Fibroblast of skin of right biceps (primary cell): ENCODE measurements at places on chromosomes 2 and 18.
A peak's percentile ranks its signal among the peaks of the same experiment; 100 is the strongest.

DNA sequence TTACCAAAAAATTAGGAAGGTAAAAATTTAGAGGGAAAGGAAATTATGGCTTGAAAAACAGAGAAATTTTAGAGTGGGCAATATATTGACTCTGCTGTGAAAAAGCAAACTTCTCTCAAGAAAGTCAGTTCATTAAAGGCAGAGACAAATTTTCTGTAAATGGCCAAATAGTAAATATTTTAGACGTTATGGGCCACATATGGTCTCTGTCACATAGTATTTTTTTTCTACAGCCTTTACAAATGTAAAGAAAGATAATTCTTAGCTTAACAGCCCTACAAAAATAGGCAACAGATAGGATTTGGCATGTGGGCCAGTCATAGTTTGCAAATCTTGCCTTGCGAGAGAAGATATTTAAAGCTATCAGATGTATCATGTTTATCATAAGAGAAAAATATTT lies 1750.4 kb downstream of the SUCLG1 start:
- DNase-seq = no peak

DNA sequence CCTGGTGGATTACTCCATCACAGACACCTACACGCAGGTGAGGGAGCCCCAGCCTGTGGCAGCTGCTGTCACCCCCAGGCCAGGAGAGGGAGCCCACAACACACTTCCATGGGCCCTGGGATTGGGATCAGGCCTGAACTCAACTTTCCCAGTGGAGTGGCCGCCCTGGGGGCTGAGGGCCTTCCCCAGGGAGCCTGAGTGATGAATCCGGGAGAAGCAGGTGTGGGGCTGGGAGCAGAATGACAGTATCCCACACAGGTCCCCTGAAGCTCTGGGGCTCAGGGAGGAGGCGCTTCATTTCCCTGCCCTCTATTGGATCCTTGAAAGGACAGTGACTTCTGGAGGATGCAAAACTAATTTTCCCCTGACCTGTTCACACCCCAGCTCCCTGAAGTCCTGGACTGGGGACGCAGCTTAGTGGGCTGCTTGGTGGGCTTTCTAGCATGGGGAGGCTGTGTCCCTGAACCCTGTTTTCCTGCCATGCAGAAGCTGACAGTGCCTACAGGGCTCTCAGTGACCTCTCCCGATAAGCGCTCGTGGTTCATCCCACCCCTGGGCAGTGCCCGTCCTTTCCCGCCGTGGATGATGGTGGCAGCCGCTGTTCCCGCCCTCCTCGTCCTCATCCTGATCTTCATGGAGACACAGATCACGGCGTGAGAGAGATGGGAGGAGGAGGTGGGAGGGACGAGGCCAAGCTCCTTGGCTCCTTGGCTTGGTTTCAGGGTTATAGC lies 11.0 kb downstream of the SLC4A3 start:
- no peak for DNase-seq

DNA sequence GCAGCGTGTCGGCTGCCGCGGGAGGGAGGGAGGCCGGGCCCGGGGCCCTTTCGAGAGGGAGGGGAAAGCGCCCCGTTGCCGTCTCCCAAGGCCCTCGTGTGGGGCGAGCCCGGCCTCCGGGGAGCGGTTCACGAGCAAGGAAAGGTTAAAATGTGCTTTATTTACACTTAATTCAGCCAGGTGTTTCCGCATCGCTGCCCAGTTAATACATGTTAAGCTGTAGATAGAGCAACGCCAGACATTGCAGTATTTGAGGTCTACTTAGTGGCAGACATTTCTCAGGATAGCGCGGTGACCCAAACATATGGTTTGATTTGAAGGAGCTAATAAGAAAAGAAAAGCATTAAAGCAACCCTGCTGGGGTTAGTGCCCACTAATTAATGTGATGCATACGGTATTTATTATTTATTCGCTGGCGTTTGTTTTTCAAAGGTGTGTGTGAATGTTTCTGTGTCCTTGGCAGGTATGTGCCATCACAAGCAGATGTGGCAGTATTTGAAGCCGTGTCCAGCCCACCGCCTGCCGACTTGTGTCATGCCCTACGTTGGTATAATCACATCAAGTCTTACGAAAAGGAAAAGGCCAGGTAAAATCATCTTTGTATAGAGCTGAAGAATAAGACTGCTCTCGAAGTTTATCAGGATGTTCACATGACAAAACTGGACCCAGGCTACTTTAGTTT lies 571 bp downstream of the EEF1B2 start:
- no peak for DNase-seq

GRCh38 chr2:238928520-238929241 lies 80.8 kb downstream of the TWIST2 start:
- no peak for DNase-seq

DNA sequence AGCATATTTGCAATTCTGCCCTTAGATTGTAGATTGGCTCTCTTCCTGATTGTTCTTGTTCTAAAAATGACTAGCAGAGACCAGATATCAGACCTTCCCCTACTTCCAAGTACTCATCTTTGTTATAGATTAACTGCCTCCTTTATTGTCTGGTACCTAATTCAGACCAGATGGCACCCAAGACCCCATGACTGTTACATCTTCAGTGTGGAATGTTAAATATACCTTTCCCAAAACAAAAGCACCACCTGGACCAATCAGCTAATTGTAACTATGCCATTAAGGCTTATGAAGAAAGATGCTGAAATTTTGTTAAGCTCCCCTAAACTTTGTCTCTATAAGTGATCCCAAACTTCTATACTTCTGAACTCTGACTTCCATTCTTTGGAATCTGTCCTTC lies 12.0 kb upstream of the TFPI start:
- no peak for DNase-seq

DNA sequence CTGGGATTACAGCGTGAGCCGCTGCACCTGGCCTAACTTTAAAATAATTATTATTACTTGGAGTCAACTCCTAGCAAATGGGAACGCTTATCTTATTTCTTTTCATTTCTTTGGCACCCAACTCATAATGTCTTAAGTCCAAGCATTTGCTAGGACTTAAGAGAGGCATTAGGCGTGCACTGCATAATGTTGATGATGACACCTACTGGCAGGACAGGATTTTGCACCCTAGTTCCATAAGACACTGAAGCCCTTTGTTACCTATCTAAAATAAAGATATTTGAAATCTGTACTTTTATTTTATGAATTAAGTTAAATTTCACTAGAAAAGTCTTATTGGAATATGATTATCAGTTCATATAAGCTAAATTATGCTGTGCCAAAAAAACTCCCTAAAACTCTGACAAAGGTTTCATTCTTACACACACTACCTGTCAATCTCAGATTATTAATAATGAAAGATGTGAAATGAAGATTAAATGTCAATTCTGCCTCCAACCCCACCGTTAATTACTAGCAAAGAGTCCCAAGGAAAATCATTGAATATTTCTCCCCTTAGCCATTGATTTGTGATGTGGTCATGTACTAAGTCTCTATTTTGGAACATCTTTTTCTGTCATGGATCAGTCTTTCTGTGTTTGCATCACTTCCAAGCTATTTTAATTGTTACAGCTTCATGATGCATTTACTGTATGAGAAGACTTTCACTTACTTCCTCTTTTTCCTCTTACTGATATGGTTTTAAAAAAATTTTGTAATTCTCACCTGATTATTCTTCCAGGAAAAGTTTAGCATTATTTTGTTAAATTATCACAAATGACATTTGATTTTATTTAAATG lies 12.7 kb upstream of the CDH2 start:
- peak; percentile 70 for DNase-seq

DNA sequence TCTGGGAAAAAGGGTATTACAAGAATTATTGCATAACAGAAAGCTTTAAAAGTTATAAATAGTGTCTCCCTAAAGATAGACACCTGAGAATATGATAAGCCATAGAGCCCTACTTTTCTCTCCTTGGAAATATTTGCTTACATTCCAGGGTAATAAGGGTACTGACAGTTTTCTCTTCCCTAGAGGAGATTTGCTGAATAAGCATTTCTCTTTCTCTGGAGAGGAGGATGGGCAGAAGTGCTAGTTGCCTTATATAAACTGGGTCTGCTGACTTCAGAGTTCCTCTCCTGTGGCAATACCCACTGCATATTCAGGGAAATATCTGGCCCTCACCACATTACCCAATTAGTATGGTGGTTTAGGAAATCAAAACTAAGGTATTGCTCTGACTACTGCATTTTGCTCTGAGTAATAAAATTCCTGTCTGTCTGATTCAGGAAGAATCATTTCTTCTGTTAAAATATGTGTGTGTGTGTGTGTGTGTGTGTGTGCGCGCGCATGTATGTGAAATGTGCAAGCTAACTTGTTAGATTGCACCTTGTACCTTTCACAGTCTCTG lies 1391.3 kb downstream of the DSC3 start:
- peak; percentile 75 for DNase-seq

DNA sequence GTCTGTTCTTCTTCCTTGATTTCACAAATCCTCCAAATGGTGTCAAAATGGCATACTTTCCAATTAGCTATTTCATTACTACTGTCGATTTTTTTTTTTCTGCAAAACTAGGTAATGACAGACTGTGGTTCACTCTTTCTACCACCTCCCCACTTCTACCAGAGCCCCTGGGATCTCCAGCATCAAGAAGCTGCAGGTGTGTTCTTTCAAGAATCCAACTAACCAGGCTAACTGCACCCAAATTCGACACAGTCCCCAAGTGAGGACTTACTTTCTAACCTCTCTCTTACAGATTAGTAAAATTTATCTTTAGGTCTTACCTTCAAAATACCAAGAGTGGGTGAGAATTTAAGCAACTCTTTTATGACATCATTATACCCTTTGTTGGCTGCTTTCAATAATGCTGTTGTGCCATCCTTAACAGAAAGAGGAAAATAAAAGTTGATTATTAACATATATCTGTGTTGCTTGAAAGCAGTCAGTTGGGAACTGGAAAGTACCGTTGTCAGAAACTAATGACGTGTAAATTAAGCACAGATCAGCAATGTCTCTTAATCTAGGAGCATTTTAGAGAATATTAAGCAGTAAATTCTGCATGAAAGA lies 31.2 kb upstream of the NPC1 start:
- no peak for DNase-seq
